ENCODE measurements at places on chromosomes 16 and 17.

- no peak for DNase-seq
Observed at GRCh38 chr17:49225554-49226236, 4.9 kb downstream of the PHOSPHO1 start.

DNA sequence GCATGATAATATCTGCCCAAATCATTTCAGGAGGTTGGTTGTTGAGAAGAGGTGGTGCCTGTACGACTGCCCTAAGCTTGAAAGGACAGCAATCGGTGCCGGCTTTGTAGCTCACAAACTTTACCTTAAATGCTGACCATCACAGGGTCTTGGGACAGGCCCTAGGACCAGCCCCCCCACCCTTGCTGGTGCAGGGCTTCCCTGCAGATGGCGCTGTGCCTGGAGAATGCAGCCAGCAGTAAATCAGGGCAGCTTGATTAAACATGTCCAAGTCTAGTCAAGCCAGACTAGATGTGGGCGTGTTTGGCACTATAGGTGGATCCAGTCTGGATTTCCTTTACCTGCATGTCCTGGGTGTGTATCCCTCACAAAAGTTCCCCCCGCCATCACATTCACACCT, 135.5 kb upstream of the CRHR1 start:
- no peak for DNase-seq

GRCh38 chr17:44451832-44452231, 51.4 kb downstream of the GPATCH8 start:
- DNase-seq, result no peak

DNA sequence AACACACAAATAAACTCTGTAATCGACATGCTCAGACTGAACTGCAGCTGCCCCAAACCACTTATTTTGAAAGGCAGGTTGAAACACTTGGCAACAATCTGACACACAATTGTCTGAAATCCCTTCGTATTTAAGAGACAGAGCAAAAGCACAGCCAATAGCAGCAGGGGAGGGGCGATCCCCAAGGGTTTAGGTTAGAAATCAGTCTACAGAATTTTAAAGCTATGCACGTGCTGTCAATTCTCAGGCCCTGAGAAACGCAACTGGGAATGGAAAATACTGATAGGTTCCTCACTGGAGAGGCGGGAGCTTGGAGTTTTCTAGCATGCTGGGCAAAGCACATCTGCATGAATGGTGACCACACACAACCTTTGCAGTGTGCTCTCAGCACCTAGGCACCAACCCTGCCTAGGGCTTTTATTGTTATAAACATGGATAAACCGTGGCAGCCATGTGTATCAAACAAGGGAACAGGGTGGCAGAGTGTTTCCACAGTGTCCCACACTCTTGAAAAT, 168.0 kb downstream of the AATF start:
- no peak for DNase-seq

DNA sequence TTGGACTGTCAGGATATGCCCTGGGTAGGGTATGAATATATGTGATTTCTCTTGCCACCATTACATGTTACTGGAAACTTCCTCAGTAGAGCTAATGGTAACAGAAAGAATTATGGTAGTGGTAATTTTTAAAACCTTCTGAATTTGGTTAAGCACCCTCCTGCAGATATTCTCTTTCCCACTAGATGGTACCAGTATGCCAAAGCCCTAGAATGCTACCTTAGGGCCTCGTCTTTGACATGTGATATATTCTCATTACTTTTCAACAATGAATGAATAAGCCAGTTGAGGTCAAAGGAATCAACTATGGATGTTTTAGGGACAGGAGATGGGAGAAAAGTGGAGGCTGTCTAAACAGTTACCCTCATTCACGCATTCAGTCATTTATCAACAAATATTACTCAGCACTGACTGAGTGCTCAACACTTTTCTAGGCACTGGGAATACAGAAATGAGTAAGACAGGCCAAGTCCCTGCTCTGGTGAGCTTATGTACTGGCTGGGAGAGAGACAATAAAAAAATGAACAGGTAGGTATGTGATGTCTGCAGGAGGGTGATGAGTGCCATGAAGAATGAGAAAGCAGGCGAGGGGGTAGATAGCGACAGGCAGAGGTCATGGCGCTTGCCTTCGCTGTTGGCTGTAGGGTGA, 14.7 kb downstream of the CDH13 start:
- DNase-seq, result no peak

DNA sequence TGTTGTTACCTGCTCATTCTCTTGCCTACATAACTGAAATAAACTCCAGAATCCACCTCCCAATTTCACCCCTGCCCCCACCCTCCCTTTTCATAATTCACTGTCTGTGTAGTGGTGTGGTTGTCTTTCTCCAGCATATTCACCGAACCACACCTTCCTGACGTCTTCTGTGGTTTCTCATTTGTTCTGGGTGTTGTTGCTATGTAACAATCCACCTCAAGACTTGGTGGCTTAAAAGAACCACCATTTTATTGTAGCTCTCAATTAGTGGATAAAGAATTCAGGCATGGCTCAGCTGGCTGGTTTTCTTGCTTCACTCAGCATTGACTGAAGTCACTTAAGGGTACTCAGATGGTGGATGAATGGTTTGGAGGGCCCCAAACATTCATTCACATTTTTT, 229.8 kb downstream of the MAF start:
- no peak for DNase-seq

DNA sequence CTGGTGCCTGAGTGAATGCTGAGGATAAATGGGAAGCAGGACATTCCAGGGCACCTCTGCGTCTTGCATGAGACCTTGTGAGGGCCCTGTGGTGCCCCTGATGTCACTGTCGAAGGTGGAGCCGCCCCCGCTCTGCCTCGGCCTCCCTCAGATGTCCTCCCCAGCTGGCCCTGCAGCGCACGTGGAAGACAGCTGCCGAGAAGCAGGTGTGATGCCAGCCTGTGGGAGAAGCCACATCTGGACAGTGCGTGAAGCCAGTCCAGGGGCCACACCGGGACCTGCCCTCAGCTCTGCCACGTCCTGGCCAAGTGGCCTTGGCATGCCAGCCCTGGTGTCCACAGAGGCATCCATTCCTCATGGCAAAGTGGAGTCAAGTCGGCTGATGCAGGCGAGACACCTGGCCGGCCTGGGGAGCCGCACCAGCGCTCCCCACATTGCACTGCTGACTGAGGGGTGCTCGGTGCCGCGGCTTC, 21.6 kb upstream of the METRNL start:
- no peak for DNase-seq

DNA sequence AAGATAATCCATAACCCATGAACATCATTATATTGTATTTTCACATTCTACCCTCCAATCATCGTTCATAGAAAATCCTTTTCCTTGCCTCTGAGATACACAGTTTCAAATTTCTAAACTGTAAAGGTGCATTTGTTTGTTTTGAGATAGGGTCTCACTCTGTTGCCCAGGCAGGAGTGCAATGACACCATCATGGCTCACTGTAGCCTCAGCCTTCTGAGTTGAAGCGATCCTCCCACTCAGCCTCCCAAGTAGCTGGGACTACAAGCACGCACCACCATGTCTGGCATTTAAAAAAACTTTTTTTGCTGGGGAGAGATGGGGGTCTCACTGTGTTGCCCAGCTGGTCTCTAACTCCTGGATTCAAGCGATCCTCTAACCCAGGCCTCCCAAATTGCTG, 58.1 kb upstream of the TOB1 start:
- no peak for DNase-seq

GRCh38 chr16:2856061-2856670, 1.8 kb downstream of the PRSS22 start:
- DNase-seq, result no peak

GRCh38 chr17:7281953-7282751, 634 bp downstream of the SLC2A4 start:
- DNase-seq, result no peak

DNA sequence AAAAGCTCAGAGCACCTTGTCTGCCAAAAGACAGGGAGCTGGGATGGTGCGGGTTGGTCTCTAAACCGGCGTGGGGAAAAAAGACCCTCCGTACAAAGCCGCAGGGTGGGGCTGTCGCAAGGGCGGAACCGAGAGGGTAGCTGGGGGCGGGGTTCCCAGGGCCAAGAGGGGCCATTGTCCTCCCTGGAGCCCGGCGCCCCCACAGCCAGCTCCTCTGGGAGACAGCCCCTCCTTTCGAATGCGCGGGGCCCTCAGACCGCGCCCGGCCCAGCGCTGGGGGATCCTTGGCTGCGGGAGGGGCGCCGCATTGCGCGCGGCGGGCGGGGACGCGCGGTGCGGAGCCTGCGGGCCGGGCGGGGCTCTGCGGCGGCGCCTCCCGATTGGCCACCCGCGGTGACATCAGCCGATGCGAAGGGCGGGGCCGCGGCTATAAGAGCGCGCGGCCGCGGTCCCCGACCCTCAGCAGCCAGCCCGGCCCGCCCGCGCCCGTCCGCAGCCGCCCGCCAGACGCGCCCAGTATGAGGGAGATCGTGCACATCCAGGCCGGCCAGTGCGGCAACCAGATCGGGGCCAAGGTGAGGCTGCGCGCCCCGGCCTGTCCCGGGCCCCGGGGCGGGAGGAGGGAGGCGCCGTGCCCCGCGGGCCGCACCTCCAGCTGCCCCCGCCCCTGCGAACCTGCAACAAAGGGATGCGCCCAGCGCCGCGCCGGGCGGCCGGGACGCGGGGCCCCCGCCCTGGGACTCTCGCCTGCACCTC, at the start of gene TUBB3:
Gene TUBB3 (plus strand): TSS at position 459 of the 756 bp plus-strand sequence. CDS start 60 bp downstream, at position 519.
- no peak for DNase-seq

GRCh38 chr17:7266784-7267183, 4.5 kb upstream of the CLDN7 start:
- DNase-seq, result no peak

GRCh38 chr16:30947859-30948666, 805 bp upstream of the ORAI3 start:
- no peak for DNase-seq

GRCh38 chr16:9787717-9788116, 394.5 kb downstream of the GRIN2A start:
- DNase-seq, result no peak

DNA sequence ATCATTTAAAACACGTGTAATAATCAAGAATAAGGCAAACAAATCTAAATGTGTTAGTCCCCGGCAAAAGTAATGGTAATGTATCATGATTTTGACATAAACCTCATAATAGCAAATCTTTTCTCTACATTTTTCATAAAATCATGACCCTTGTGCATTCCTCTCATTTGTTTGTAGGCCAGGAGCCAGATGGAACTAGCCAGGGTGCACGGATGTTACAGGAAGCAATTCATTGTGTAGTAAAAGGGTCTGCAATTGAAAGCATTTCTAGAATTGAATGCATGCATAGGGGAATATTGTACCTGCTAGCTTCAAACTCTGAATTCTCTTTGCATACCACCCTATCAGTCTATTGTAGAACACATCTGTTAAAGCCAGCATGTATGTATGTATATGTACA, 66.6 kb downstream of the CNTNAP4 start:
- DNase-seq, result no peak

DNA sequence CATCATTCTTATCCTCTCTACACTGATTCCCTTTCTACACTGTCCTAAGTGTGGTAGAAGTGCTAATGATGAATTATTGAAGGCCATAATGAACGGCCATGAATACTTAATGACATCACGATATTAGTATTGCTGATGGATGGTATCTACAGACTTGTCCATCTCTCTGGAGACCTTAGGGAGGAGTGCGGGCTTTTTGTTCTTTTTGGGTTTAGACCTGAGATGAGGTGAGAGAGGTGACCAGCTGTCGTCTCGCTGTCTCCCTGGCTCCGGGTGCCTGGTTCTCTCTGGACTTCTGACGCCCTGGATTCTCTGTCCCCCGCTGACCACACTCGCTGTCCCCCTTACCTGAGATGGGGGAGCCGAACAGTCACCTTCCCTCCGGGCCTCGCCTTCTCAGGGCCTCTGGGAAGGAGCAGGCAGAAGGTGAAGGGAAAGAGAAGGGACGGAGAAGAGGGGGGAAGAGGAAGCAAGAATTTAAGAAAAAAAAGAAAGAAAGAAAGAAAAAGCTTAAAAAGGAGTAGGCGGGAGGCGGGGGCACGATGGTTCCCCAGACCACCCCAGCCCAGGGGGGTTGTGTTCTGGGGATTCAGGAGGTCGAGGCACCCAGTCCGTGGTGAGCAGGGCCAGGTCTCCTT, 17.1 kb downstream of the SGCA start:
- no peak for DNase-seq

- DNase-seq, result no peak
Observed at GRCh38 chr17:82344175-82344907, 10.8 kb upstream of the SECTM1 start.

DNA sequence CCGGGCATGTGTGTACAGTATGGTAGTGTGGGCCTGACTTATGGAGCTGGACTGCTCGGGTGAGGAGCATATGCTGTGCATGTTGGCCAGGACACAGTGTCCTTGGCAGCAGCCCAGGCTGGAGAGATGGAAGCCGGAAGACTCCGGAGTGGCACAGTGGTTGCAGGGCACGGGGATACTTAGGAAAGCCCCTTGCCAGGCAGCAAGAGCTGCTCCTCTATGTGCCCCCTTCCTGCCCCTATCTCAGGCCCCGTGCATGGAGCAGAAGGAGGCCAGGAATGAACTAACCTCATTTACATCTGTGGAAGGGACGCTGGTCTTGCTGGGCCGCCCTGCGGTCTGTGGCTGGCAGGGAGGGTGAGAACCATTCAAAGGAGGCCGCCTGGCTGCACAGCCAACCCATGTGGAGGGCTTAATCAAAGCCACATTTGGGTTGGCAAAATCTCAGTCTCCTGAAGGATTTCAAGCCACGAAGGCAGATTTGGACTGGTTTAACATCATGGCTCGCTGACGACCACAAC, 32.2 kb upstream of the RCVRN start:
- DNase-seq, result no peak

- DNase-seq, result no peak
Observed at GRCh38 chr17:42387661-42388380, 421 bp downstream of the STAT3 start.

GRCh38 chr17:51289696-51290111, 29.4 kb downstream of the UTP18 start:
- DNase-seq, result no peak

DNA sequence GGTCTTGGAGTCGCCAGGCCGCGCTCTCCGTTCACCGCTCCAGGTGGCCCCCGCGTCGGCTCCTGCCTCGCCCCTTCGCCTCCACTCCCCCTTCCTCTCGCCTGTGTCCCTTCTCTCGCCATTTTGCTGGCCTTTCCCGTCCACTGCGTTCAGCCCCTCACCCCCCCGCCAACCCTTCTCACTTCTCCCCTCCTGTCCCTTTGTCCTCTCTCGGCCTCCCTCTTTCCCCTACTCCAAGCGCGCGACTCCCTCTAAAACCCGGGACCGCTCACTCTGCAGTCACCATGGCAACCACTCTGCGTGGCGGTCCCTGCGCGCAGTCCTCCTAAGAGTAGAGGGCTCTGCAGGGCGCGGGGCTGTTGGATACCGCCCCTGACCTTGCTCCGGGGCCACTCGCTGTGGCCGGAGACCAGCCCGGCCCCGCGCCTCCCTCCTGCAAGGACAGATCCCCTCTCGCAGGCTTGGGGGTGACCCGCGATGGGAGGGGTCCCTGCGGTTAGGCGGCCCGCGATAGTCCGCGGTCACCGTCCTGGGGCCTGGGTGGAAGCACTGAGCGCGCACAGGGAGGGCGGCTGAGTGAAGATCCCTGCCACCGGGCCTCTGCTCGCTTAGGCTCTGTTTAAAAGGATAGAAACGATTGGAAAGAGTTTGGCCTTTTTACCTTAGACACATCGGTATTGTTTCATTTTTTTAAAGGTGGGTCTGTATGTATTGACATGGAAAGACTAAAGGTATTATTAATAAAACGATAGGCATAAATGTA, 454 bp downstream of the CCDC40 start:
- DNase-seq, result no peak

GRCh38 chr16:13956635-13957196, 36.8 kb downstream of the ERCC4 start:
- DNase-seq, result no peak

GRCh38 chr17:31754239-31754945, 104.7 kb downstream of the COPRS start:
- no peak for DNase-seq

Measured in vagina (tissue), 2 donors.